ENCODE measurements at places on chromosomes 1 and 21.

DNA sequence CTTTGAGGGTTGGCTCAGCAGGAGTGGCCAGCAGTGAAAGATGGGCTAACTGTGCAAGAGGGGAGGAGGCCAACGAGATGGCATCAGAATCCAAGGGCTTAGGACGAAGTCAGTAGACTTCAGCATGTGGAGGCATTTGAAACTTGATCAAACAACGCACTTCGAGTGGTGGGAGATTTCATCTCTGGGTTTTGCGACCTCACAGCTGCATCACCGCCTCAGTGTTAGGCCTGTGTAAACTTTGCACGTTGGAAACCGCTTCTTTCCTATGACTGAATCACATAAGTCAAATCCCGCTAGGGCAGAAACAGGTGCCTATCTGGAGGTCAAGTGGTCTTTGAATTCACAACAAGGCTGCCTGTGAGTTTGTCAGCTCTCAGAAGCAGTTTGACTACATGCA is 17.8 kb downstream of the TFF3 start:
- no peak for DNase-seq

- no peak for DNase-seq
These were observed 64.4 kb downstream of the MACF1 start for GRCh38 chr1:39268906-39269305.

DNA sequence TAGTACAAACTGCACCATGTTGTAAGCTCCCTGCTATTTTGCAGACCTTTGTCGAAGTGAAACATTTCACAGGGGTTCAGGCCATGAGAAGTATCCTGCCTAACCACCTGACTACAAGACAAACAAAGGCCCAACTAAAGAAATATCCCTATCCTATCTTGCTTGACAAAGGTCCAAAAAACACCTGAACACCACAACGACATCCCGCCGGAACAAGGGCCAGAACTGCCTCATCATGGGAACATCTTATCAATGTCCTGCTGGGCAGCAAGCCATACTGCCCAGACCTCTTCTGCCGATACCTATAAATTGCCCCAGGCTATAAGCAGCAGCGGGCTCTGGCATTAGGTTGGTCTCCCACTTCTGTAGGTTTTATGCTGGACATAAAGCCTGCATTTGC is 12.3 kb downstream of the MYSM1 start:
- DNase-seq = no peak

DNA sequence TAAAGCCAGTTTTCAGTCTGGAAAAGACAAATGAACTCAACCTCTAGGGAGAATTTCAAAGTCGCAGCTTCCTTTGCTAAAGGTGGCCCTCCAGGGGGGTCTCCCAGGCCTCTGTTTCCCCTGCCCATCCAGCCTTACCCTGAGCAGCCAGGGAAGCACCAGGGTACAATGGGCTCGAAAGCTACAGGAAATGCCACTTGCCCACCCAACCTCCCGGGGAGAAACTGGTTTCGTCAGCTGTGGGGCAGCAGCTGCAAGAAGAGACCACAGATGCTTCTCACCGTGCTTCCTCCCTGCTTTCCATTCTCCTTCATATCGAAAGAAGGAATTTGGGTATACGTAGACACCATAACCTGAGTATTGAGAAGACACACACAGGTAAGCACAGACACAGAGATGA is 1.7 kb downstream of the MORN1 start:
- DNase-seq = no peak

DNA sequence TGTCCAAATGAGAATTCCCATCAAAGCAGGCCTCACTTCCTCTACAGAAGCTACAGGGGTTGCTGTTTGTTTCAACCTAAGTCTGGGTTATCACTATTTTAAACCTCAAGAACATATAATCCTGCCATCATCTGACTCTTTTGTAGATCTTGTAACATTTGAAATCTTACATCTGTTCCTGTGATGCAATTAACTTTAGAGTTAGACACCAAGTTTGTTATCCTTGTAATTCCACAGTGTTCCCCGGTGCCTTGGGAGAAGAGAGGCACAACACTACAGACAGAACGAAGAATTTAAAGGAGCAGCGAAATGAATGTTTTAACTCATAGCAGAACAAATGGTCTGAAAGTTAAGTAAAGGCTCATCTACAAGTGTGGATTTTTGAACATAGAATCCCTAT is 116.1 kb downstream of the UCHL5 start:
- no peak for DNase-seq

GRCh38 chr1:44103270-44104131 is 15.1 kb upstream of the KLF17 start:
- no peak for DNase-seq

GRCh38 chr1:162550925-162551324 is 10.6 kb upstream of the UAP1 start:
- no peak for DNase-seq
